Kidney (tissue), 22 donors: ENCODE measurements at places on chromosomes 2 and 18. TPM values are rescaled to one million over a fixed set of nuclear protein-coding genes. Genes with fewer than 3 reads are reported as not detected.

RAB27B gene
- 4.1 TPM for total RNA-seq

TGOLN2 gene
- total RNA-seq = 175 TPM

GPR75 gene
- total RNA-seq = 2.4 TPM

PFN4 gene
- 0.79 TPM for total RNA-seq

CMPK2 gene
- 4.5 TPM for total RNA-seq
